ENCODE measurements at places on chromosomes 7 and 10. TPM values are rescaled to one million over a fixed set of nuclear protein-coding genes. Genes with fewer than 3 reads are reported as not detected.

Gene DENND2A
- 4.2 TPM for total RNA-seq

Gene COL13A1
- 0.73 TPM for total RNA-seq

GRCh38 chr10:91190388-91190870 is 30.0 kb upstream of the PCGF5 start:
- H3K4me3 ChIP-seq, result no peak overlapping the region
- no peak for DNase-seq
- no peaks in the 10 kb centered on the region for H3K27me3 ChIP-seq
- no peaks in the 10 kb centered on the region for H3K36me3 ChIP-seq

- no peak for DNase-seq
- no peaks in the 10 kb centered on the region for H3K27me3 ChIP-seq
- H3K4me3 ChIP-seq, result no peak overlapping the region
Observed at GRCh38 chr10:89837165-89838043, 136.0 kb downstream of the KIF20B start.
